ENCODE measurements at places on chromosomes 7 and 10. TPM values are rescaled to one million over a fixed set of nuclear protein-coding genes. Genes with fewer than 3 reads are reported as not detected.

The CCDC146 gene
- total RNA-seq: 1.2 TPM

The ZNF365 gene
- total RNA-seq: 6.0 TPM

The RASA4B gene
- total RNA-seq: 7.7 TPM

The CPN1 gene
- total RNA-seq: not detected

The CALCR gene
- total RNA-seq: not detected

The SHLD2 gene
- 22.0 TPM for total RNA-seq

Measured in smooth muscle cell of the pulmonary artery (primary cell).